ENCODE measurements at places on chromosomes 3 and 15. TPM values are rescaled to one million over a fixed set of nuclear protein-coding genes. Genes with fewer than 3 reads are reported as not detected.

Gene MYH15
- polyA plus RNA-seq = 0.61 TPM

Gene AP3B2
- 0.22 TPM for polyA plus RNA-seq

Gene AEN
- 49.1 TPM for polyA plus RNA-seq

Gene HGD
- 0.14 TPM for polyA plus RNA-seq

Gene WNT7A
- not detected for polyA plus RNA-seq

Gene SRP14
- 559 TPM for polyA plus RNA-seq

Gene UACA
- polyA plus RNA-seq = 133 TPM

DNA sequence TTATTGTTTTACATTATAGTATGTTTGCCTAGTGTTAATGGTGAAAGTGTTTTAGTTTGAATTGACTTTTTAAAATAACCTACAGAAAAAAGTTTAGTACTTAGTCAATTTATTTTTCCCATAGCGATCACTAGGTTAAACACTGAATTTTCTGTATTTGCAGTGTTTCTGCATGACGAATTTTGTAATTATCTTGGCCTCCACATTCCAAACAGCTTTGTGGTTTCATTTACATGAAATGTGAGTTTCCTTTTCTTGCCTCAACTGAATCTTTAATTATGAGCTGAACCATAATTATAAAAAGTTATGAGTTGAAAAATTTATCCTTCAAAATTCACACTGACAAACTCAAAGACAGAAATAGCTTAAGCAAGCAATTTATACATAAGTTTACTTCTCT, 235.5 kb downstream of the CTNNB1 start:
- DNase-seq = no peak

DNA sequence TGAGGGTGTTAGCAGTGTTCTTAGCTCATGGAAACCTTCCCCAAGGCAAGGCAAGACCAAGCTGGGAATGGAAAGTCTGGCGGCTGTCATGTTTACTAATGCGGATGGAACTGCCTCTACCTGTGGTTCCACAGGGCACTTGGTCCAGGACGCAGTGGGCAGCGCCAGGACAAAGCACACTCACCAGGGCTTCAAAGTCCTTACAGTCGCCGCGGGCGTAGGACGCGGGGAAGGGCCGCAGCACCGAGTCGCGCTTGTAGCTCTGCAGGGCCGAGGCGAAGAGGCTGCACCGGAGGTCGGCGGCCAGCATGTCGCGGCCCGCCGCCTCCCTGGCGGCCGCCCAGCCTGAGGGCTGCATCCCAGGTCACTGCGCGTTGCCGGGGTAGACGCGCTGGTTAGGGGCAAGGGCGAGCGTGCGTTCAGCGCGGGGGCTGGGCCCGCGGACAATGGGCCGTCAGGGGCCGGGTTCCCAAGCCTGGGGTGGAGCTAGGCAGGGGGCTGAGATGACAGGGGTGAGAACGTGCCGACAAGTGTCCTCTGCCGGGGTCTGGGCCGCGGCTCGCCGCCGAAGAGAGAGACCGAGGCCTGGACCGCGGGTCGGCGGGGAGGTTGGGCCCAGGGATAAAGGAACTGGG, 497 bp downstream of the PARP16 start:
- no peak for DNase-seq

- no peak for DNase-seq
Observed at GRCh38 chr3:58622436-58622835, 44.1 kb downstream of the FAM3D start.

- DNase-seq = no peak
Observed at GRCh38 chr3:61884794-61885193, 323.4 kb downstream of the PTPRG start.

DNA sequence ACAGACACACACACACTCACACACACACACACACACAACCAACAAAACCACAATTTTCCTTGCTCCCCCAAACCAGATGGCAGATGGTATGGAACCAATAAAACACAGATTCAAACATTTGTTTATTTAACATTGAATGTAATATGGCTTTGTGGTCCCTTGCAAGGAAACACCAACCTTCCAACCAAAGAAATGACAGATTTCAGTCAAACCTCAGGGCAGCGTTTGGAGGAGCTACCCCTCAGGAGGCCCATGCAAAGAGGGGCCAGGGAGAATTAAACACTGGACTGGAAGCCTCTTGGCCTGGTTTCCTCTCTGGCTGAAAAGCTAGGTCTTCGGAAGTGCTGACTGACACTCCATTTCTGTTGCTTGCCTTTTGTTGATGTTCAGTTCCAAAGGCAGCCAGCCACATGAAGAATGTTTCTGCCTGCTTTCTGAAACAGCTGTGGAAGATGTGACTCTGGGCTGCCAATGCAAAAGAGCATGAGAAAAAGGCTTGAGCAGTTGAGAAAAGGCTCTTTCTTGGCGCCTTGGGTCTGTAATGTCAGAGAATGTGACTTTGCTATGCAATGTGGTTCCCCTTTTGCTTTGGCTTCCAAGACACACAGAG, 296.1 kb downstream of the RPLP1 start:
- no peak for DNase-seq

GRCh38 chr3:55902221-55902900, 415.3 kb upstream of the WNT5A start:
- DNase-seq = no peak

- DNase-seq = no peak
Observed at GRCh38 chr15:68816158-68816557, 4.5 kb downstream of the ANP32A start.

GRCh38 chr15:72065801-72066200, 52.1 kb downstream of the MYO9A start:
- no peak for DNase-seq

GRCh38 chr3:107661447-107662123, 138.8 kb downstream of the BBX start:
- no peak for DNase-seq

DNA sequence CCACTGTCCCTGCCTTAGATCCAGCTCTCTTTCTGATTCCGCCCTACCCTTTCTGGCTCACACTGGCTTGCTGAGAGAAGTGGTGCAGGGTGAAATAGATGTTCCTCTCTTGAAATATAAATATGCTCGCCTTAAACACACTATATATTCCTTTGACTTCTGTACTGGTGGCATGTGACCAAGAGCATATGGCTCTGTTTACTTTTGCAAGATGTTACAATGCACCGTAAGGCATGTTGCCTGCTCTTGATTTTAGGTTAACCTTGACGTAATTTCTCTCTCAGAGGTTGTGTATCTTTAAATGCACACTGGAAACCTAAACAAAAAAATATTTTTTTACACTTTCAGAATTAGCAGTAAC, 749 bp downstream of the RSRC1 start:
- DNase-seq = no peak

DNA sequence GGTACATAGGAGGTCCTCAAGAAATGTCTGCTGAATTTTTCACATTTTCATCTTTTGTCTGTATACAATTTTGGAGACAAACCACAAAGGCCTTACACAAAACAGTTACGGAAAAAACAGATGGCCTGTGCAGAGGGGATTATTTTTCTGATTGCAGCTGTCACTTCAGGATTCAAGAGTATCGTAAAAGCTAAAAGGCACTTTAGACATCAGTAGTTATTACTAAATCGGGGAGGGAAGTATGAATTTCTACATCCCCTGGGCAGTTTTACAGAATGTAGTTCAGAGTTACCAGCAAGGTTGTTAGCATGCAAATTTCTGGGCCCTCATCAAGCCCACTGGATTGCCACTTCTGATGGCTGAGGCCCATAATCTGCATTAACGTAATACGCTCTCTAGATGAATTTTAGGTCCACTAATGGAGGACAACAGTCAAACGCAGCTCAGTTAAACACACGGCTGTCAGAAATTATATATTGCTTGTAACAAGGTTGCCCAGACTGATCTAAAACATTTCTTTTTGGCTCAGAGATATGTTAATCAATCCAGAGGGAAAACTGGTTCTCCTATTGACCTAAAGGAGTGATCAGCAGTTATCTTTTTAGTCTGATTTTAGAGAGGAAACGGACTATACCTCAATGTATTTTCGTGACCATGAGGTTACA, 1.1 kb downstream of the RIOX2 start:
- DNase-seq = no peak

GRCh38 chr3:175018946-175019727, 160.0 kb downstream of the NAALADL2 start:
- DNase-seq = no peak

GRCh38 chr3:179726075-179726699, 73.3 kb downstream of the USP13 start:
- DNase-seq = no peak

DNA sequence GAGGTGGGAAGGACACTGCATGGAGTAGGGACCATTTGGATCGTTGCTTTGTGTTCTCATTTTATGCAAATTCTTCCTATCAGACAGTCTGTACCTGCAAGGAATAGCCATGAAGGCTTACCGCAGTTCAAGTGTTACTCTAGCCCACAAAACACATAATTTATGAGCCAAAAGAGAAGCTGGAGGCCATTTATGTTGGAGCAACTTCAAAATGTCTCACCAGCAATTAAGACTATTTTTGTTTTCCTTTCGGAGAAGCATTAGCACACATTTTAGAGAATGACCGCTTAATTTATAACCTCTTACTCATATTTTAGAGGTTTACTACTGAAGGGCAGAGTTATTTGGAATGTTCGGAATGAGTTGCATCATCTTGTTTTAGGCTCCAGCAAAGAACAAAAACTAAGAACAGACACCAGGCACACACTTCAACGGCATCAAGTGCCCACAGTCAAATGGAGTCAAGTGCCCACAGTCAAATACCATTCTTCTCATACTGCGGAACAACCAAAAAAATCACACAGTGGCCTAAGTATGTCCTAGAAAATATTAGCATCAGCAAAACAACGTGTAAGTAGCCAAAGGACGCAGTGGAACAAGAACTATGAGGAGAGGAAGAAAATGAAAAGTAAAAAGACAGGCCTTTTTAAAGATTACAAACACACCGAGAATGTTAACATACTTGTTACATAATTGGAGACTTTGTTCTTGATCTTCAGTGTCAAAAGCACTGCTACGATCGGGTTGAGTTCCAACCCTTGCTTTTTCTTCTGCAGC, 17.5 kb upstream of the GOLGA8J start:
- DNase-seq = peak; percentile 18

GRCh38 chr3:111321786-111322185, 220.2 kb upstream of the CD96 start:
- no peak for DNase-seq

- no peak for DNase-seq
Observed at GRCh38 chr3:108509263-108509662, 1.1 kb downstream of the MYH15 start.

- DNase-seq = no peak
Observed at GRCh38 chr3:134772591-134772990, 22.5 kb upstream of the EPHB1 start.

- DNase-seq = no peak
Observed at GRCh38 chr3:106421909-106422308, 553.1 kb upstream of the CBLB start.

- no peak for DNase-seq
Observed at GRCh38 chr3:160829486-160830009, 73.5 kb downstream of the PPM1L start.

DNA sequence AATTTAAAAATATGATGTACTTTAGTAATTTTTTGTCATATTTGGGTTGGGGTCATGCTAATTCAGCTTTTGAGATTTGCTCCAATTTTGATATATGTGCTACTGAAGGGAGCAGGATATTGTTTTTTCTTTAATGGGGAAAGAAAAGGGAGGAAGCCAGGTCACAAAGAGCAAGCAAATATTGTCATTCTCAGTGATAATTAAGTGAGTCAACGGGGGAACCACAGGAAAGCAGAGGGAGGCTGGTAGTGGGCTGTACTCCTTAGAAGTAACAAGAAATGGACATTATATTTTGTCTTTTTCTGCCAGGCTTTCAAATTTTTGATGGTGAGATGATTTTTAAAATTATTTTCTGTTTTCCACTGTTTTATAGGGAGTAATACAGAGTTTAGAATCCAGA, 45.6 kb upstream of the NMD3 start:
- no peak for DNase-seq

DNA sequence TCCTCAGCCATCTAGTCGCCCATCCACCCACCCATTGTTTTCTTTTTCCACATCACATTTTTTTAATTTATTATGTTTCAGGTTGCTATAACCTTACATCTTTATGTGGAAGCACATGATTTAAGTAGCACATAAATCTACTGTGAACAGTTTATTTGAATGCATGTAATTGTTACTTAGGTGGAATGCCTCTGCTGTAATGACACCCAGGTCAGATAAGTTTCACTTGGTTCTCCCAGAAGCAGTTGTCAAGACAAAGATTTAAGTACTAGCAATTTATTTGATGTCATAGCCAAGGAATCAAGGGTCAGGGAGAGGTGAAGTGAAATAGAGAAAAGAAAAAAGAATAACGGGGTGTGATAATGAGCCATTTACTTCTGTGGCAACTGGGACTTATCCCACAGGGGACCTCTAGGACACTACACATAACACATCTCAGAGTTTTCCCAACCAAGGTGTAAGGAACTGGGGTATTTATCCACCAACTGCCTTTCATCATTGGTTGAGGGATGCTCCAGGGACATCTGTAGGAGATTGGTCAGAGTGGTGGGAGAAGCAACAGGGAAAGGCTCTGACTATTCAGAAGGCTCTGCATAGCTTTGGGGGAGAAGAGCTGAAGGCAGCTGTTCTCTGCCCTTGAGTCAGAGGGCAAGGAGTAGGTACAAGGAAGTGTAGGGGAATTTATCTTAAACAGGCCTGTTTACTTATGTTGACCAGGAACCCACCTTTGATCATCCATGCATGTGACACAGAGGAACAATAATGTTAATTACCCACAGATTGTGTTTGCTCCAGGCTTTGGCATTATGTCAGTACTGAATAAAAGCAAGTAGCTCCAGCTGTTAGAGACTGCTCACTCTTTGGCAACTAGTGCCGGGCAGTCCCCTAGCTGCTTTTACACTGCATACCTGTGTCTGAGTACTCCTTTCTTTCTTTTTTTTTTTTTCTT, 94.8 kb downstream of the CD200R1L start:
- DNase-seq = no peak

DNA sequence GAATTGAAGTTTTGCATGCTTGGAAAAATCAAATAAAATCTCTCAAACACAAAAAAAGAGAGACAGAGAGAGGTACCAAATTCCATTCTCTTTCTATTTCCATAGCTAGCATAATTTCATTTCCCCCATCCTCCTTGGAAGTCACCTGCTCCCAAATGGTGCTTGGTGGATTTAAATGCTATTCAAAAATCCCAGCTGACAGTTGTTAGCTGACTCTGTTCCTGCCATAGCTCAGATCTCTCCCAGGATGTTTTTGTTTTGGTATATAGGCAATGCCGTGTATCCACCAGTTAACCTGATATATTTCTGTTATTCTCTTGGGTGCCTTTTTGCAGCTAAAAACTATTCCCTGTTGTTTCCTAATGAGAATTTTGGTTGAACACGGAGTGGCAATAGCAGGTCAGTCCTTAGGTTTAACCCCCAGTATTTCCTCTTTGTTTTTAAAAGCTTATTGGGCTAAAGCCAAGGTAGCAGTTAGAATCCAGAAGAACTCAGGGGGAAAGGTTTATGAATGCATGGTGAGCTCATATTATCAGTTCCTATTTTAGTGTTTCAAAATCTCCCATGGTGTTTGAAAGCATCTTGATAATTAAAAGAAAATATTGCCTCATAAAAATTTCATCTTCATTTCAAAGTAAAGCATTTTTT, 240.0 kb upstream of the GBE1 start:
- no peak for DNase-seq
